ENCODE measurements at places on chromosomes 13 and 19.

DNA sequence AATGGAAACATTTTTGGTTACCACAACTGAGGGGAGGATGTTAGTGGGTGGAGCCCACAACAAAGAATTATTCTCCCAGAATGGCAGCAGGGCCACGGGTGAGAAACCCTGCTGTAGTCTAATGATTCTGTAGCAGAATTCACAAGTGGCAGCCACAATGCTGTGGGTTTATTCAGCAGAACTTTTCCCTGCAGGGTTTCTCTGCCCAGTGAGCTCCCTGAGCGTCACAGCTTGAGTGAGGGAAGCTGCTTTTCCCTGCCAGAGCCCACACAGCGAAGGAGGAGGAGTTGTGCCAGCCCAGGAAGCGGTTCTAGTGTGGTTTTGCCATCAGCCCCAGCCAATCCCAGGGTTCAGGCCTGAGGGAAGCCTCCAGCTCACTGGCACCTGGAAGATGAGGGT lies 4.4 kb downstream of the ATP12A start:
- DNase-seq: peak; percentile 34

DNA sequence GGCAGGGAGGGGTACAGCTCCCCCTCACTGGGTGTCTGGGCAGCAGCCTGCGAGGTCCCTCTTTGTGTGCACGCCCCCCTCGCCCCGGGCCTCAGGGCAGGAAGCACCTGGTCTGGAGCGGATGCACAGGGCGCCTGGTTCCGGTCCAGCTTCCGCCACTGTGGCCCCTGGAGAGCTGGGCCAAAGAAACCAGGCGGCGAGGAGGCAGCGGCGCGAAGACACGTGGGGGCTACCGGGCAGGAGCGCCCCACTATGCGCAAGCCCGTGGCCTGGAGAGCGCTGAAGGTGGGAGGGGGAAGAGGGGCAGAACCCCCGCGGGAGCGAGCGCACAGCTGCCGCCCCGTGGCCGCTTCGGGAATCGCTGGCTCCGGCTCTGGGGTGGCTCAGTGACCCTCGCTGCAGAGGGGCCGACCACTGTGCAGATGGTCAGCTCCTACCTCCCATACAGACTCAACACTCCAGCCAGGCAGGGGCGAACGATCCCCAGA lies 1.7 kb upstream of the LYL1 start:
- DNase-seq: peak; percentile 62

DNA sequence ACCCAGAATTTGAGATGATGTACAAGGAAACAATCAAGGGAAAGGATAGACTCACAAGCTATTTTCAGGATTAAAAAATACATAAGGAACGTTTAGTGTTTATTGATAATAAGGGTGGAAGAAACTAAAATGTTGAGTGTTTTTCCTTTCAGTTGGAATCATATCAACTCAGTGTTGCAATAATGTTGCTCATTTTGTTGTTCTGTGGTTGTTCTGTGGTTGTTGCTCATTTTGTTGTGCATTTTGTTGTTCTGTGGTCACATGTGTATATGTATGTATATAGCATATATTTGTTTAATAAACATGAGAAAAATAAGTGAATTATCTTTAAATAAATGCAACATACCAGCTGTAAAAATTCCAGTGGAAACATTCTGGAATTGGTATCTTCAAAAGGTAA lies 262.4 kb upstream of the SPRY2 start:
- no peak for DNase-seq

DNA sequence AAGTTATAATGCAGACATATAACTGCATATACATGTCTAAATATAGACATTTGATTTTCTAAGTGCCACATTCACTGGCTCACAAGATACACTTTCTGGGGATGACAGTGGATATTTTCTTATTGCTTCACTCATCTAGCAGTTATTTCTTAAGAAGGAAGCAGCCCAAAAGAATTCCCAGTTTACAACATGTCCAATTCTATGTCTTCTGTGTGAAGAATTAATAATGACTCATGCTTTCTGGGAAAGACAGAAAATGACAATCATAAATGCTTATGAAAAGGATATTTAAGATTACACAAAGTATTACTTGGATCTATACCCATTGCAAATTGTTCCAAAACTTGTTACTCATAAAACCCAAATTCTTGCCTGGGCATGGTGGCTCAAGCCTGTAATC lies 543.4 kb downstream of the SUCLA2 start:
- DNase-seq: no peak

DNA sequence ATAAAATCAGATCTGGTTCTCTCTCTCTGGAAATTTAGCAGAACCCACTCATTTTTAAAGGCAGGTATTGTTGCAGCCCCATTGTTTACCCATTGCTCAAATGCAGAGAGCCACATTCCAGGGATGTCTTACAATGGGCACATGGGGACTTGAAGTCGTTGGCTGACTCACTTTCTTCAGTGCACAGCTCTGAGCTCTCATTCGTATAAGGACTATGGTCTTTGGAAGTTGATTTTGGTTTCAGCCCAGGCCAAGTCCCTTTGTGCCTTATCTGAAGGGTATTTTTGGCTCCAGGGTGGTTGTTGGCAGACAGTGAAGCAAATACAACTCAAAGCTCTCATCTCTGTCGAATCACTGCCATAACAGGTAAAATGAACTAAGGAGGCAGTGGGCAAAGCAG lies 47.3 kb upstream of the CLDN10 start:
- no peak for DNase-seq

GRCh38 chr13:114067381-114067885 lies 65.0 kb downstream of the RASA3 start:
- peak; percentile 66 for DNase-seq

DNA sequence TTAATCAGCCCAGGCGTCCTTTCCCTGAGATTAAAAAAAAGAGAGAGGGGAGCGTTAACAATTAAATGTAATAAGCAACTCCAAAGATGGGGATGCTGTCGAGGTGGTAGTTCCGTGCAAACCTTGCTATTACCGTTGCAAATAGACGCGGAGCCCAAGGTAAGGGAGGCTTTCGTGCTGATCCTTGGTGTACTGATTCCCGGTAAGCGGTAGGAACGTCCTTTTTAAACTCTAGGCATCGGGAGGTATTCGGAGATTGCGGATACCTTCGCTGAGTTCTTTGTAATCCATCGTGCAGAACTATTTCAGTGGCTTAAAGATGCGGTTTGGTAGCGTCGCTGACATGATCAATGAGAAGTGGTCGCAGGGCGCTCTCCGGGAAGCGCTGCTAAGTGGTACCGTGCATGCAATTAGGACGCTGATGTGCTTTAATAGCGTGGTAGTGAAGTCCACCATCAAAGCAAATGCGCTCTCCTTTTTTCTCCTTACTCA lies 3.1 kb downstream of the SLITRK5 start:
- no peak for DNase-seq

DNA sequence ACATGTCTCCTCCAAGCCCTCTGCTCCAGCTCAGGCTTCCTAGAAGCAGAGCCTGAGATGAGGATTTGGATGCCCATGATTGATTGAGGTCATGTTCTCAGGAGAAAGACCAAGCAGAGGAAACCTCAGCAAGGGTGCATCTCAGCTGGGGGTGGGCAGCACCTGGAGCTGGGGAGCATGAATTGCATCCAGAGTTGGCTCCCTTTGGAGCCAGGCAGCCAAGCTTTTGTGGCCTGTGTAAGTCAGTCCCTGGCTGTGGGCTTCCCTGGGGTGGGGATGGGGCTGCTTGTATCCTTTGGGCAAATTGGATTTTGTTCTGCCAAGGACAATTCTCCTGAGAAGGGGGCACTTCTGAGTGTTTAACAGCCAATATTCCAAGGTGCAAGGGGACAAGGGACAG lies 91.5 kb upstream of the WASF3 start:
- DNase-seq: no peak

- DNase-seq: no peak
These were observed 1.6 kb downstream of the ZNF579 start for GRCh38 chr19:55578761-55579747.
